T-helper 1 cell treated with Interleukin-12 subunit alpha and Interleukin-12 subunit beta and Interleukin-4 antibody, amounts not matched to agents 30 ng/mL and 1 ng/mL, for 36 hours (primary cell): ENCODE measurements at places on chromosomes 5 and 9. TPM values are rescaled to one million over a fixed set of nuclear protein-coding genes. Genes with fewer than 3 reads are reported as not detected.

EIF4E1B gene
- not detected in 2 replicates for total RNA-seq

SURF1 gene
- 40.7 and 46.9 TPM in 2 replicates for total RNA-seq

NTNG2 gene
- 10.1 and 12.2 TPM in 2 replicates for total RNA-seq

GMCL2 gene
- total RNA-seq, result not detected in 2 replicates

TNPO1 gene
- 92.5 and 110 TPM in 2 replicates for total RNA-seq

SLC45A2 gene
- total RNA-seq, result 0.34 TPM in 1 of 2 replicates, not detected in the other

ANXA2R gene
- total RNA-seq, result 9.3 and 9.7 TPM in 2 replicates

ZDHHC12 gene
- 68.7 and 69.9 TPM in 2 replicates for total RNA-seq

PCDHB13 gene
- not detected in 2 replicates for total RNA-seq

GAPT gene
- not detected in 2 replicates for total RNA-seq

TAF1L gene
- total RNA-seq, result 0.02 TPM in 1 of 2 replicates, not detected in the other

SHISAL2B gene
- total RNA-seq, result not detected in 2 replicates

SMIM32 gene
- not detected in 2 replicates for total RNA-seq

COL23A1 gene
- not detected in 2 replicates for total RNA-seq

NTRK2 gene
- 1.4 and 1.5 TPM in 2 replicates for total RNA-seq

RNF183 gene
- total RNA-seq, result 0.34 TPM in 1 of 2 replicates, not detected in the other

GCNT1 gene
- total RNA-seq, result 6.8 and 7.6 TPM in 2 replicates

CTXN3 gene
- not detected in 2 replicates for total RNA-seq

TRIM52 gene
- total RNA-seq, result 22.0 and 30.2 TPM in 2 replicates

IFNB1 gene
- total RNA-seq, result not detected in 2 replicates

ANXA1 gene
- 125 and 127 TPM in 2 replicates for total RNA-seq

SLC36A3 gene
- not detected in 2 replicates for total RNA-seq

PAPPA gene
- total RNA-seq, result not detected in 2 replicates

THBS4 gene
- 0.73 and 1.1 TPM in 2 replicates for total RNA-seq

ORM1 gene
- total RNA-seq, result not detected in 2 replicates

ROR2 gene
- 6.6 and 7.4 TPM in 2 replicates for total RNA-seq

SPATA31E1 gene
- total RNA-seq, result not detected in 2 replicates

PLPPR1 gene
- not detected in 2 replicates for total RNA-seq

PCDHGB3 gene
- total RNA-seq, result 0.88 and 1.3 TPM in 2 replicates

PCDHGA5 gene
- total RNA-seq, result 0.46 and 0.49 TPM in 2 replicates

LCN10 gene
- total RNA-seq, result 0.07 TPM in 1 of 2 replicates, not detected in the other

SCGB3A2 gene
- total RNA-seq, result not detected in 2 replicates

CFAP77 gene
- total RNA-seq, result not detected in 2 replicates

FGF1 gene
- total RNA-seq, result not detected in 2 replicates

WDR38 gene
- total RNA-seq, result not detected in 2 replicates

PANK3 gene
- total RNA-seq, result 50.9 and 56.4 TPM in 2 replicates

AKNA gene
- total RNA-seq, result 464 and 472 TPM in 2 replicates

RANBP17 gene
- not detected in 2 replicates for total RNA-seq

CSF1R gene
- 0.15 and 0.59 TPM in 2 replicates for total RNA-seq

ANKRD31 gene
- 0.12 and 0.29 TPM in 2 replicates for total RNA-seq

CKMT2 gene
- 0.27 TPM in 1 of 2 replicates, not detected in the other for total RNA-seq

RRAGA gene
- total RNA-seq, result 48.1 and 50.9 TPM in 2 replicates

GPX8 gene
- total RNA-seq, result not detected in 2 replicates

PPWD1 gene
- 62.0 and 63.3 TPM in 2 replicates for total RNA-seq

RIOK2 gene
- 31.1 and 33.1 TPM in 2 replicates for total RNA-seq

SV2C gene
- total RNA-seq, result 0.07 and 0.17 TPM in 2 replicates

ATOSB gene
- 15.8 and 16.2 TPM in 2 replicates for total RNA-seq

SH3RF2 gene
- total RNA-seq, result 0.34 and 0.61 TPM in 2 replicates

TRAF1 gene
- 97.1 and 97.7 TPM in 2 replicates for total RNA-seq

DMRT3 gene
- not detected in 2 replicates for total RNA-seq

NUTM2G gene
- not detected in 2 replicates for total RNA-seq

BARHL1 gene
- not detected in 2 replicates for total RNA-seq

CSF2 gene
- total RNA-seq, result 240 and 246 TPM in 2 replicates

GPR21 gene
- total RNA-seq, result 0.32 TPM in 1 of 2 replicates, not detected in the other

TNFSF8 gene
- total RNA-seq, result 171 and 182 TPM in 2 replicates

CCDC183 gene
- total RNA-seq, result 0.42 and 0.56 TPM in 2 replicates

FXN gene
- total RNA-seq, result 20.9 and 23.9 TPM in 2 replicates
